Right cardiac atrium (tissue), 5 donors: ENCODE measurements at places on chromosomes 4 and X.

GRCh38 chrX:132394591-132394990, 94.2 kb downstream of the MBNL3 start:
- no peak for DNase-seq

DNA sequence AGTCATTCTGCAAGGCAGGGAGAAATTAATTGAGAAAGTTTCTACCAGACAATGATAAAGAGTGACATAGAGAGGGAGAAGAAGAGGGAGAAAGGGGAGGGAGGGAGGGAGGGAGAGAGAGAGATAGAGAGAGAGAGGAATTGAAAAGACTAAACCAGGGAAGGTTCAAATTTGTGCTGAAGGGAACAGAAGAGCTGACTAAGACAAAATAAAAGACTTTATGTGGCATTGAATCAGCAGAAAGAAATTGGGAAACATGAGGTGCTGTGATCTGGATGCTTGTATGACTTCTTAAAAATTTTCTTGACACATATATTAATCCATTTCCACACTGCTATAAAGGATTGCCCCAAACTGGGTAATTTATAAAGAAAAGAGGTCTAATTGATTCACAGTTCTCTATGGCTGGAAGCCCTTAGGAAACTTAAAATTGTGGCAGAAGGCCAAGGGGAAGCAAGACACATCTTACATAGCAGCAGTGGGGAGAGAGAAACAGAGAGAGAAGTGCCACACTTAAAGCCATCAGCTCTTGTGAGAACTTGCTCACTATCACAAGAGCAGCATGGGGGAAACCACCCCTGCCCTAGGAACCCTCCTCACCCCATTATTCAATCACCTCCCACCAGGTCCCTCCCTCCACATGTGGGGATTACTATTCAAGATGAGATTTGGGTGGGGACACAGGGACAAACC, 13.5 kb upstream of the CXCL6 start:
- no peak for DNase-seq

GRCh38 chrX:45622042-45622423, 421.4 kb upstream of the DIPK2B start:
- DNase-seq: no peak

DNA sequence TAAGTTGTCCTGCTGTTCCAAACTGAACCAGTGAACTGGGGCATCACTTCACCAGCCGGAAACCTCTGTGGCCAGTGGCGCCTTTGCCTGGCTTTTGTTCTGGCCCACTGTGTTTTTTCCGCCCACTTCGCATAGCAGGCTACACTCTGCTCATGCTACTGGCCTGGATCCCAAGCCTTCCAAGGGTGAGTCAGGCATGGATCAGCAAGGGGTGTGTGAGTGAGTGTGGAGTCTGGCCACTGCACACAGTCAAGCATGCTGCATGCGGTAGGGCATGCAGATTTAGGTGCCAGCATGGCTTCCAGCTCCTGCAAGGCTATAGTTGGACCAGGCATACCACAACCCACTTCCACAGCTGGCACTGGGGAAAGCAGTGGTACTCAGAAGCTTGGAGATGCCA, 1967.9 kb downstream of the C4orf33 start:
- DNase-seq: no peak

DNA sequence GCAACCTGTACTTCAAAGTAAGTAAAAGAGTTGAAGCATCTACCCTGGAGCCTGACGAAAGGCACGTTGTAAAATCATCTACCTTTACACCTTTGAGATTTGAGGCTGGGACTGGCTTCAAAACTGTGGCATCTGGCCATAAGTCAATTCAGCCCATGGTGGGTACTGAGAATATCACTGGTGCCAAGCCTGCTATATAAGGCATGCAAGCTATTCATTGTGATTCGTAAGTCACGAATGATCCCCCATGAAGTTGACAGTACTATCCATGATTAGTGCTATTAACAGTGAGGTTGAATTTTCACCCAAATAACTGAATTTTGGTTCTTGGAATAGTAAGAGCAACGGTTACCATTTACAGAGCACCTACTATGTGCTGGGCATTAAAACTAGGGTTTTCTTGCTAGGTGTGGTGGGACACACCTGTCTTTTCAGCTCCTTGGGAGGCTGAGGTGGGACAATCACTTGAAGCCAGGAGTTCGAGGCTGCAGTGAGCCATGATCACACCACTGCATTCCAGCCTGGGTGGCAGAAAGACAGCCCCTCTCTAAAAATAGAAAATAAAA, 39.8 kb downstream of the IRF2 start:
- DNase-seq: no peak

- DNase-seq: peak; percentile 42
Observed at GRCh38 chrX:2828344-2828958, at the start of gene GYG2. Gene GYG2, plus strand, starts transcription at chrX:2828930. Its CDS starts 1,259 bp downstream, at chrX:2830189.

GRCh38 chr4:122863639-122864038, 37.0 kb downstream of the FGF2 start:
- DNase-seq: no peak

DNA sequence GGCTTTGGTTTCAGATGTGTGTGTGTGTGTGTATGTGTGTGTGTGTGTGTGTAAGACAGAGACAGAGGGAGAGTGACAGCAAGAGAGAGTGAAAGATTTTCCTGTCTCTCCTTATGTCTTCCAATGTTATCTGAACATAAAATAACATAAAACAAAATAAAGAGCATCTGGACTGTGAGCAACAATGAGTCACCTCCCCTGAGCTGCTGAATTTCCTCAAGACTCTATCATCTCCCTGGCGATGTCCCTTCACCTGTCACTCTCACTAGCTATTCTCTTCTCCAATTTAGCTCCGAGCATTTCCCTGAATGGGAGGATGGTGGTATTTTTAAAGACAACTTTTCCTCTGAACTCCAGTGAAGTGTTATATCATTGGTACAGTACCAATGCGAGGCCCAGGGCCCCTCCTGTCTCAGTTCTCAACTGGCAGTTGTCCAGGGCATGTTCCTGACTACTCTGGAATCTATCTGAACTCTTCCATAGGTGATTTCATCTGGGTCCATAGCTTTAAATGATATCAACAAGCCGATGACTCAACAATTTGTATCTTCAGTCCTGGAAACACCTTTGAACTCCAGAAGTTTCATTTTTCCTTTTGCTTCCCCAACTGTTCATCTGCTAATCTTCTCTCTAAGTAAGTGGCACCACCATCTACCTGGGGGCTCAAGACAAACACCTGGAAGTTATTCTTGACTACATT, 195.0 kb upstream of the CLNK start:
- DNase-seq: no peak

DNA sequence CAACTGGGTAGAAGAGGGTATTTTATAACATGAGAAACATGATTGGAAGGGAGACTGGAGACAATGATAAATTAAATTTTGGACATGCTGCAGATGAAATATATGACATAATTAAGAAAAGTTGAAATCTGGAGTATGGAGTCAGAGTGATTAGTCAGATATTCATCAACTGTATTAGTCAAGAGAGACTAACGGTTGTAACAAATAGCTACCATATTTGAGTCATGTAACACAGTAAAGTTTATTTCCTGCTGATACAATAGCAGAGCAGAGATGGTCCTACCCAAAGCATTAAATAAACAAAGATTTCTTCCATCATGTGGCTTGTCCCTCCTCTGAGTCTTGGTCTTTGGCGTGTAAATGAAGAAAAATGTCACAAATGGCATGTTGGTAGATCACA, 321.3 kb downstream of the GALNTL6 start:
- DNase-seq: no peak

- DNase-seq: peak; percentile 72
Observed at GRCh38 chrX:153765138-153766079, 1.4 kb downstream of the PLXNB3 start.

DNA sequence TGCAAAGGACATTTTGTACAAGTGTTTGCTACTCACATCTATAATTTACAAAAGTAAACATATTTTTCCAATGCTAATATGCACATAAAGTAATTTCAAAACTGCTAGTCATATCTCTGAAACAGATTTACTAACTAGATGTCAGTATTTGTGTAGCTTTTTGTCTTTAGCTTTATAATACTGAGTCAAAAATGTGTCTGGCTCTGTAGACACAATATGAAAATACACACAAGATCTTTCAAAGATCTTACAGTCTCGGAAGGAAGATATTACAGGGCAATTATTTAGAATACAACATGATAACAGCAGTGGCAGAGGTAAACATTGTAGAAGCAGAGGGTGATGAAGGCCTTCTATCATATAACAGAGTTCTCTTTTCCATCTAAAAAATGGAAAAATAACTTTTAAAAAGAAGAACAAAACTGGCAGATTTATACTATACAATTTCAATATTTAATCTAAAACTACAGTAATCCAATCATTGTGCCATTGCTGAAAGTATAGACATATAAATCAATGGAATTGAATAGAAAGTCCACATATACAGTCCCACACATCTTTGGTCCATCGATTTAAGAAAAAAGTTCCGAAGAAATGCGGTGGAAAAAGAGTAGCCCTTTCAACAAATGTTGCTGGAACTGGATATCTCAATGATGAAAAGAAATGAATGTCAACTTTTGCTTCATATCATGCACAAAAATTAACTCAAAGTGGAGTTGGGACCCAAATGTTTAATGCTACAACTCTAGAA, 29.4 kb downstream of the ARAP2 start:
- DNase-seq: no peak

GRCh38 chr4:121690001-121690400, 6.8 kb downstream of the ANXA5 start:
- no peak for DNase-seq

- DNase-seq: no peak
Observed at GRCh38 chr4:83556006-83556707, 20.2 kb downstream of the GPAT3 start.

DNA sequence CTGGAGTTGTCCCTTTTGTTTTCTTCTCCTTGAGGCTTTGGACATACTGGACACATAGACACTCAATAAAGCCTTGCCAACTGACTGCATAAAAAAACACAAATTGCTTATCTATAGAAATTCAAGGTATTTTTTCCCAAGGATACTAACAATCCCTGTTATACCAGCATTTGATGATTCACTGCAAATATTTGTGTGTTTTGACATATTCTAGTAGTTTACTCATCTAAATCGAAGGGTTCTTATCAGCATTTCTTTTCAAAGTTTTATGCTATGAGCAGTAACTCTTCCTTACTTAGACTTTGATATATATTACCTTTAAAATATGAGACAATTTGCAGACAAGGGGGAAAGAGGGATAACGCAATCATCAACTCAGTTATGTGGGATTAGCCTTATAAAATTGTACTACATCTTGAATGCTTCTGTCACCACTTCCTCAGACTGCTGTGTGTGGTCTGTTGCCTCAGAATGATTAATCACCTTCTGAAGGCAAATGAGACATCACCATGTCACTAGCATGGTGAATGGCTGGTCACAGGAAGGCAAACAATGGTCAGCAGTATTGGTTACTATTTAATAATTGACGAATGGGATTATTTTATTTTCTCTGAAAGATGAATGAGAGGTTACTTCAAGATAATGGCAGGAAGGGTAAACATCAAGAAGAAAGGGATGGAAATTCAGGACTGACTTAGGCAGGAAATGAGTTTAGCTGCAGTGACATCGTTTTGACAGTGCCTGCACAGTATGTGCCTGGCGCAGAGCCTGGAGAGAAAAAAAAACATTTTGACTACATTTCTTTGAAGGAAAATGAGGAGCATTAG, 544.3 kb upstream of the CNKSR2 start:
- no peak for DNase-seq

- no peak for DNase-seq
Observed at GRCh38 chrX:20211261-20211786, 55.4 kb downstream of the RPS6KA3 start.

GRCh38 chr4:77994194-77994721, 62.9 kb upstream of the FRAS1 start:
- DNase-seq: no peak

DNA sequence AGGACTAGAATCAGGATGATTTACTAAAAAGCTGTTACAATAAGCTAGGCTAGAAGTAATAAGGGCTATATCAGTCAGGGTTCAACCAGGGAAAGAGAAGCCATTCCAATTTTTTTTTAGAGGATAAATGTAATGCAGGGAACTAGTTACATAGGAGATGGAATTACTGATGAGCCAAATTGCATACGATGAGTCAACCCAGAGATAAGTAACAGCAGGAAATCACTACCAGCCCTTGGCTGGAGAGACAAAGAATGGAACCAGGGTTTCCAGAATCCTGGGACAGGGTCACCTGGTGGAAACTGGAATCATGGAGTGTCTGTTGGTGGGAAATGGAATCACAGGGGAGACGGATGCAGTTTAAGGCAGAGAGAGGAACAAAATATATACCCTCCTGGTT, 13.1 kb upstream of the MAGEA4 start:
- no peak for DNase-seq

DNA sequence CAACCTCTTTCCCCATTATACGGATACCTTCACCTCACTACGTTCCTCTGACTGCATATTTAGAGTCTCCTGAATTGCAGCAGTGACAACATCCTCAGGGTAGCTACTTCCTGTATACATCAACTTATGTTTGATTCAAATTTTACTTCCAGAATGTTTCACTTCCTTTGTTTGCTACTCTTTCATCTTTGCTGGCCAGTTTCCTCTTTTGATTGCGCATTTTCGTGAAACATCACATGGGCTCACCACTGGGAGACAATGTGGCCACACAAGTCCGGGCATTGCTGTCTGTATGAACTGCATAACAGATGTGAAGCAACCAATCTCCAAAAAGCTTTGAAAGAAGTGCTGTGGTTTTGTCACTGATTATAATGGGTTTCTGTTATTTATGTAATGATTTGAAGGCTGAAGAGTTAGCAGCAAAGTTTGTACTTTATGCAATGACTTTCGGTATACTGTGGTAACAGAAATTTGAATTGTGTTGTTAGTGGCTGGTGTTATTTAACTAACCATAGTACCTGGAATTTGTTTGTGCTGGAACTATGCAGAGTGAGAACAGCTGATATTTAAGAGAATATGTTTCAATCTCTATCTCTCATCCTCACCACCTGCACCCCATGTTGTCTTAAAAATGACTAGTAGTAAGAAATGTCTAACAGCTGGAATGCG, 7.4 kb downstream of the SNCA start:
- DNase-seq: no peak

- peak; percentile 11 for DNase-seq
Observed at GRCh38 chr4:38529189-38530115, 134.5 kb upstream of the KLF3 start.

DNA sequence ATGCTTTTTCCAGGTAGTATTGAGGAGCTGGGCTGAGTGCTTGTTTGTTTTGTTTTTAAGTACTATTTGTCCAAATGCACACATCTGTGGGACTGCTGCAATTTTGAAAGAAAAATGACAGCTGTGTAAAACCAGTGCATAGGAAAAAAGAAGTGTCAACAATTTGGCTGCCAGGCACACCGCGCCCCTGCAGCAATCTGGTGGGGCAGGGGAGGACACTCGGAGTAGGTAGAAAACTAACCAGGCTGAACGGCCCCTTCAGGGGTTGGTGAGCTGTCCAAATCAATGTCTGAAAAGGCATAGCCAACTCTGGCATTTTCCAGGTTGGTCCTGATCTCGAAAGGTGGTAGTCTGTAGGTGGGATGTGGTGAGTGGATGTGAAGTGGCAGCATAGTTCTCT, 1.1 kb downstream of the LDOC1 start:
- no peak for DNase-seq

- no peak for DNase-seq
Observed at GRCh38 chr4:116101321-116101720, 984.1 kb downstream of the TRAM1L1 start.

- DNase-seq: peak; percentile 59
Observed at GRCh38 chr4:81724925-81725329, 253.2 kb upstream of the RASGEF1B start.
